Lung microvascular endothelial cell (primary cell): ENCODE measurements at places on chromosomes 1 and 21.

GRCh38 chr1:220222939-220223338, 49.3 kb downstream of the RAB3GAP2 start:
- DNase-seq: no peak

DNA sequence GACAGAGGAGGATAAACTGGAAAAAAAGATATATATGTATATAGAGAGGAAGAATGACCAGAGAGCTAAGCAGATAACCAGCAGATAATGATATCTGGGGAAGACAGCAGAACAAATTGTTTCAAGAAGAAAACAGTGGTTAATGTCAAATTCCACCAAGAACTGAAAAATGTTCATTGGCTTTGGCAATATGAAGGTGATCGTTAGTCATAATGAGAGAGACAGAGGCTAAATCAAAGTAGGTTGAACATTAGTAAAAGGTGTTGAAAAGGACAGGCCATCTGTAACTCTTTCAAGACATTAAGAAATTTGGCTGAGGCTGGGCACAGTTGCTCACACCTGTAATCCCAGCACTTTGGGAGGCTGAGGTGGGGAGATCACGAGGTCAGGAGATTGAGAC, 25.3 kb upstream of the CR2 start:
- DNase-seq: no peak

DNA sequence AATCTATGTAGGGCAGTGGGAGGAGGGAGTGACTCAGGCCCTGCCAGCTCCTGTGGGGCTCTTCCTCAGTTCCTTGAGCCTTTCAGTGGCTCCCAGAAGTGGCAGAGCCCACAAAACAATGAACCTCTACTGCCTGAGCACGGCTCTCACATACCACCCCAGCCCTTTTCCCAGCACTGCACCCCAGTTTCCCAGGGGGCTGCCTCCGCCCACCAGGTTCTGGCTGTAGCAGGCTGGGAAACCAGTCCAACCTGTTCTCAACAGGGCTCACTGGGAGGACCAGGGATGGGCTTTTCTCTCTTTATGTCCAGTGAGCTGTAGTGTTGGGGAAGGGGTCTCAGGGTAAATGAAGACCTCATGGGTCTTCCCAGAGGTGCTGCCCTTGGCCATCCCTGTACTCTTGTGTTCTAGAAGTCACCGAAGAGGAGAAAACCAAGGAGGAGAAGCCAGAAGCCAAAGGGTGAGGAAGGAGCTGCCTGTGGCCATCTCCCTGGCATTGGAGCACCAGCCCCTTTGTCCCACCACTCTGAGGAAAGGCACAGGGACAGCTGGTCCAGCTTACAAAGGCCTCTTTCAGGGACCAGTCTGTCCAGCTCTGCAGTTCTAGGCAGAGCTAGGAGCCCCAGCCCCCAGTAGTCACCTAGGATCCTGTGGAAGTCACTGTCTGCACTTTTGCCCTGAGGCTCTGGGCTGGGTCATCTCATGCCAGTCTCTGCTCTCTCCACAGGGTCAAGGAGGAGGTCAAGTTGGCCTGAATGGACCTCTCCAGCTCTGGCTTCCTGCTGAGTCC, 3.5 kb downstream of the MARCKSL1 start:
- no peak for DNase-seq

DNA sequence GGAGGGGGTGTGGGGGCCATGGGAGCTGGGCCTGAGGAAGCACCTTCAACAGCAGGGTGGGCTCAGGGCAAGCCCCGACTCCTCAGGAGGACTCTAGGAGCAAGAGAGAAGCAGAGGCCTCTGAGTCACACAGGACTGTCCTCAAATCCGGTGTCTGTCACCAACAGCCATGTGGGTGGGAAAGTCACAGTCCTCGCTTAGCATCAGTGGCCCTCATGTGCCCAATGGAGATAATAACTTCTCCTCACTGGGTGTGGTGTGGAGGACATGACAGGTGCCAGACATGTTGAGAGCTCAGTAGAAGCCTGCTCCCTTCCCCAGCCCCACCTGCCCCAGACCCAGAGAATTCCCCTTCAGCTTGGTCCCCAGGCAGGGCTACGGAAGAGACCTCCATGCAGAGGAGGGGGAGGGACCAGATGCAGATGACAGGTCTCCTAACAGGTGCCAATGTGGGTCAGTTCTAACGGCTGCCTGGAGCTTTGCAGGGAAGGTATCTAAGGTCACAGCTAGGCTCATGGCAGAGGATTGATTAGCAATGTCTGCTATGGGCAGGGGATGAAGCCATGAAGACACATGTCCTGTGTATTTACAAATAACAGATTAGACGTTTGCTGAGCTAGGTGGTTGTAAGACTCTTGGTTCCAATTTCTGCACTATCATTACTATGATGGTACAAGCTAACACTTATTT, 30.2 kb downstream of the TTC39A start:
- no peak for DNase-seq

- DNase-seq: no peak
Observed at GRCh38 chr1:72830606-72831390, 548.5 kb upstream of the NEGR1 start.
